Islet precursor cell (in vitro differentiated cells): ENCODE measurements at places on chromosomes 13 and 19.

- peak; percentile 86 for DNase-seq
These were observed 850 bp downstream of the KLF5 start for GRCh38 chr13:73059460-73060250.

GRCh38 chr13:41658057-41658661 lies 200.8 kb downstream of the RGCC start:
- no peak for DNase-seq

DNA sequence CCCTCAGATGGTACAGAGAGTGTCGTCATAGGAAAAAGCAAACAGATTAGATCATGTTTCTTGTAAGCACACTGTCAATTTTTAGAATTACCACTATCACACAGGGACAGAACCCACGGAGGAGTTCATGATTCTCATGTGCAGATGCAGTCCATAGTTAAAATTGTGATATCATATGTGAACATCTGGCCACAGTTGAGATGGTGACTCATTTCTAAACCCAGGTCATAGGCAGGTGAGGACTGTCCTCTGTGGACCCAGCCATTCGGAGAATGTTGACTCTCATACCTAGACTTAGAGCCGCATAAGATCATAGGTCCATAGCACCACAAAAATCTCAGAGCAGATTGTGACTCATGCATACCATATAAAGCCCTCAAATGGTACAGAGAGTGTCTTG lies 17.8 kb upstream of the ZNF730 start:
- no peak for DNase-seq

DNA sequence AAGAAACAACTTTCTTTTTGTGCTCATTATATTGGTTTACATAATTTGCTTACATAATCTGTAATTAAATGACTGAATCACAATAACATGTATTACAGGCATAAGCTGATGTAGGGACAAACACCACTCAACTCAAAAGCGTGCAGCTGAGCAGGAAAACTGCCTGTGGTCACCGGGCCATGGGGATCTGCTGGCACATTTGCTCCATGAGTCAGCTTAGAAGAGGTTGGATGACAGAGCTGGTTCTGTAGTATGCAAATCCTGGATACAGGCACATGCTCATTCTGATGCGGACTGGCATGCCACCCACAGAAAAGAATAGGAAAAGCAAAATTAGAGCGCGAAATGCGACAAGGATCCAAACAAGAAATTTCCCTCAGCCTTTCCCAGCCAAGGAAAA lies 128.6 kb downstream of the USP12 start:
- DNase-seq, result peak; percentile 95

- DNase-seq, result no peak
These were observed 128.2 kb downstream of the SLITRK1 start for GRCh38 chr13:83753912-83754624.

DNA sequence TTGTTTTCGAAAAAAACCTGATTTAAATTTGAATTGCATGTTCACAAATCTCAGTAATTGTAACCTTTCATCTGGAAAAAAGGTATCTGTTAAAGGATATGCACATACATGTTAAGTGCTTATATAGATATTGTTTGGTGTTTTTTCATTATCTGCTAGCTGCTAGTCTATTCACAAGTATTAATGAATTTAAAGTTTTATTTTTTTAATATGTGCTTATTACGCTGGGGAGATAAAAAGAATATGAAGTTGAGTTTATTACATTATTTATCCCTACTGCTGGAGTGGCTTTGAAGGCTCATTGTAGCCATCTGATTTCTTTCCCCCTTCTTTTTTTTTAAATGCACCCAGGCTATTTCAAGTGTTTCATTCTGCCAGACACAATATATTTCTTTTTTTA lies 3.9 kb upstream of the MAB21L1 start:
- DNase-seq, result no peak

DNA sequence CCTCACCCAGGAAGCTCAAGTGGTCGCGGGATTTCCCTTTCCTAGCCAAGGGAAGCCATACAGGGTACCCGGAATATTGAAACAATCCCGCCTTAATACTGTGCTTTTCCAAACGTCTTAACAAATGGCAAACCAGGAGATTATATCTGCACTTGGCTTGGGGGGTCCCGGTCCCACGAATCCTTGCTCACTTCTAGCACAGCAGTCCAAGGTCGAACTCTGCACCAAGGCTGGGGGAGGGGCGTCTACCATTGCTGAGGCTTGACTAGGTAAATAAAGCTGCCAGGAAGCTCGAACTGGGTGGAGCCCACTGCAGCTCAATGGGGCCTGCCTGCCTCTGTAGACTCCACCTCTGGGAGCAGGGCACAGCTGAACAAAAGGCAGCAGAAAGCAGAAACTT lies 1644.8 kb downstream of the PCDH9 start:
- DNase-seq, result no peak

GRCh38 chr19:33673996-33674625 lies 52.4 kb downstream of the CHST8 start:
- peak; percentile 28 for DNase-seq

DNA sequence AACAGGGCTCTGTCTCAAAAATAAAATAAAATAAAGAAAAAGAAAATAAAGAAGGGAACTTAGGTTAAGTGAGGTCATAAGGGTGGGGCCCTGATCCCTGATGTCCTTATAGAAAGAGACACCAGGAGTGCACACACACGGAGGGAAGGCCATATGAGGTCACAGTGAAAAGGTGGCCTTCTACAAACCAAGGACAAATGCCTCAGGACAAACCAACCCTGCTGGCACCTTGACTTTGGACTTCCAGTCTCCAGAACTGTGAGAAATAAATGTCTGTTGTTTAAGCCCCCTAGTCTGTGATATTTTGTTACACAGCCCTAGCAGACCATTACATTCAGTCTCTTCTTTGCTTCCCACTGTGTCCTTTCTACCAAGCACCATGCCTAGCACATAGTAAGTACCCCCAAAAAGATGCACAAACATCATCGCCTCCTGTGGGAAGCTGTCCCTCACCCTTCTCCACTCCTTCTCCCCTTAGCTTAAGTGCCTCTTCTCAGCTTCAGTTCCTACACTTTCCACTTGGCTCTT lies 8.4 kb upstream of the ZBTB32 start:
- no peak for DNase-seq

DNA sequence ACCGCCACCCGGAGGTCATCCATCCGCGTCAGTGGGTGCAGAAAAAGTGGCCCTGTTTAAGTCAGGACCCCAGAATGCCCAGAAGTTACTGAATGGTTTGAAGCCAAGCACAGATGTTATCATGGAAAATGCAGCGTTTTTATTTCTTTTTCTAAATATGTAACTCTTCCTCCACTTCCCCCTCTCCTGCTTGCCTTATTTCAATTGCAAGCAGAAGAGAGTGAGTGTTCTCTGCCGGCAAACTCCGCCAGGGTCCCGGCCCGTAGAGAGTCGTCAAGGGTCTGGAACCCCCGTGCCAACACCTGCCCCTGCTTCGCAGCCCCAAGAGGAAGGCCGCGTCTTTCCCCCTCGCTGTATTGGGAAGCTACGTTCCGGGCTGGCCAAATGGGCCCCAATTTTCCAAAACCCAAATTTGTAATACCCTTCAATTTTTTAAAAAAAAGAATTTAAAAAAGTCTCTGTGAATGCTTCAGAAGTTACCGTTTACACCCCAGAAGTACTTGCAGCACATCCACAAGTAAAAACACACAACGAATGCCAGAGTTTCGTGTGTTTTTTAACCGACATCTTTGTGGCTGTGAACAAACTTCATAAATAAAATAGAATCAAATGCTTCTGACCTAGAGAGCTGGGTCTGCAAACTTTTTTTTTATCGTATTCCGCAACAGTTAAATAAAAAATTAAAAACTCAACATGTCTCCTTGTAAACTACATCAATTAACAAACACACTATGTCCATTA lies 712 bp upstream of the PDX1 start:
- no peak for DNase-seq

GRCh38 chr19:54298357-54299125 lies 14.4 kb downstream of the LILRA5 start:
- peak; percentile 32 for DNase-seq

- DNase-seq, result no peak
These were observed 27.3 kb upstream of the LDLR start for GRCh38 chr19:11061952-11062351.

GRCh38 chr19:44808463-44809371 lies at the start of gene BCAM:
Gene BCAM (plus strand): TSS chr19:44809103. CDS start chr19:44809125, 22 bp downstream.
- peak; percentile 89 for DNase-seq

DNA sequence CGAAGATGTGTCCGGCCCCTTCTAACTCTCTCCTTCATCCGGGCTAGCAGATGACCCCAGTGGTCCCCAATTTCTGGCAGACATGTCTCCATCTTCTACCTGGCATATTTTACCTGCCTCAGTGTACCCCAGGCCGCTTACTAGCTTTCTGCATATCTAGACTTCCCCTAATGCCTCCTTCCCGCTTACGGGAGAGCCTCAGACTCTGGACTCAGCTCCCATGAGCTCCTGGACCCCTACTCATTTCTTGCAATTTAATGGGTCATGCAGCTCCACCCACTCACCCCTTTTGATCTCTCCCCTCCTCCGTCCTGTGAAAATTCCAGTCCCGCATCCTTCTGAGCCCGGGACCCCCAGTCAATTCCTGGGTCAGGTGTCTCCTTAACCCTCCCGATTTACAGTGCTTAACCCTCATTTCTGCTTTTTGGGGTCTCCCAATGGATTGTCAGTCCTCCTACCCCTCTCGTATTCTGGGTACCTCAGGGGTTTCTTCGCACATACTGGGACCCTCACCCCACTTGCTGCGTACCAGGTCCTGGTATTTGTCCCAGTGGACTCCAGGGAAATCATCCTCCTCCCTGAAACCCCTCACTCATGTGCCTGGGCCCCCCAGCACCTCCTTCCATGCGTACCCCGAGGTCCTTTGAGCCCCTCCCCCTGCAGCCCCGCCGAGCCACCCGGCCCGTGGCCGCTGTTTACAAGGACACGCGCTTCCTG lies 500 bp upstream of the JUNB start:
- no peak for DNase-seq

- no peak for DNase-seq
These were observed 109.3 kb upstream of the MLNR start for GRCh38 chr13:49110913-49111170.

DNA sequence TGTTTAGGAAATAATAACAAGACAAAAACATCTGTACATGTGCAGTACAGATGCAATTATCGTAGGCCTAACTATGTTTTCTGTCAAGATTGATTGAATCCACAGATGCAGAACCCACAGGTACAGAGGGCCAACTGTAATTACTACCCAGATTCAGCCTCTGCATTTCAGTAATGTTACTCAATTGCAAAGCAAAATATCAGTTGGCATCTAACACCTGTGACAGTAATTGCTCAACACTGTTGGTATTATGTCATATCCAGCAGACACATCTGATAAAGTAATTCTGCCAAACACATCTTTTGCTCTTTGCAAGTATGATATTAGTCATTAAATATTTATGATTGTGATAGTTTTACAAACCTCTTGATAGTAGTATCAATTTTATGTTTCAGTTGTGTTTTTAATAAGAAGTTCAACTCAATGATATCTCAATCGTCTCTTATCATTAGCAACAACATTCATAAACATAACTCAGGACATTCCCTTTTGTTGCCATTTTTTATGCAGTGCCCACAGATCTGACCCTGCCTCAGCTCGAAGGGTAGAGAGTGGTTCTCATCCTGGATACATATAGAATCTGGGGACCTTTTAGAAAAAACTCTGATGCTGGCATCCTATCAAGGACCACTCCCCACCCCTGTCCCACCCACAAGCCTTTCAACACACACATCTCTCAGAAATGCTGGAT lies 104.7 kb downstream of the MYCBP2 start:
- no peak for DNase-seq

- DNase-seq, result peak; percentile 71
These were observed 107.4 kb upstream of the DOCK9 start for GRCh38 chr13:99085139-99085807.
